ENCODE measurements at places on chromosomes 1 and 21.

- DNase-seq = peak; percentile 74
Measured at GRCh38 chr1:6486433-6487011, 4.9 kb downstream of the PLEKHG5 start.

DNA sequence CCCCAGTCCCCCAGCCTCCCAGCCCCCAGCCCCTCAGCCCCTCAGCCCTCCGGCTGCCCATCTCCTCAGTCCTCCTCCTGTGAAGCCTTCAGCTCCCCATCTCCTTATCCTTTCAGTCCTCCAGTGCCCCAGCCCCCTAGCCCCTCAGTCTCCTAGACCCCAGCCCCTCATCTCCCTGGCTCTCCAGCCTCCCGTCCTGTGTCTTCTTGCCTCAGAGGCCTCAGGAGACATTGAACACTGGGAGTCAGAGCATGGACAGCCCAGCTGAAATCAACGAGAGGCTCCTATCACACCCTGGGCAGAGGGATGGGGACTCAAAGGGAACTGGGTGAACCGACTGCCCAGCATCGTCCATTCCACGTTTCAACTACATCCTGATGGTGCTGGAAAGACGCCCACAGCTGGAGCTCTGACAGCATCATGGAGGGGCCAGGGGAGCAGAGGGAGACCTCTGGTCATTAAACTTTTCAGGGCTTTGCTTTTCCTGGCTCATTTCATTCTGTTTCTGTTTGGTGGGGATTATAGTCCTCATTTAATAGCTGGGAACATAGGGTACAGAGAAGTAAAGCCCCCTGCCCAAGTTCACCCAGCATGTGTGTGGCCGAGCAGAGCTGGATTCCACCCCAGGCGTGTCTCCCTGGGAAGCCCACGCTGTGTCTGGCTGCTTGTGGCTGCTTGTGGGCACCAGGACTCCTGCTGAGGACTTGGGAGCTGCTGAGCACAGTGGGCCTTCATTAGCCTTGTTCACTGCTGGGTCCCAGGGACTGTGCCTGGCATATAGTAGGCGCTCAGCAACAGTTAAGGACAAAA is 396.7 kb downstream of the PTPRU start:
- no peak for DNase-seq

DNA sequence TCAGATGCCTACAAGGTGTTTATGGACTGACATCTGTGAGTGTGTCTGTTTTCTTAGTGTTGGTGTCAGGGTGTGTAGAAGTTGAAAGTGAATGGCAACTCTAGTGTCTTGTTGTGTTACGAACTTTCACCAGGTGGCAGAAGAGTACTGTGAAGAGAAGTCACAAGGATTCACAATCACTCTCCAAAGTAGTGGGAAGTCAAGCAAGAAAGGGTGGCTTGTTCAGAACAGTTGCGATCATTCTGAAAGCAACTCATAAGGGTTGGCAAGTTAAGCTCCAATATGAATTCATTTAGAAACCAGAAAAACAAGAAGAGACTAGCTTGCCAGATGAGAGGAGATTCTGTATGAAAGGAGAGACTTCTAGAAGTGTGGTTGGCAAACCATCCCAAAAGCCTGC is 86.1 kb downstream of the FASLG start:
- peak; percentile 85 for DNase-seq

DNA sequence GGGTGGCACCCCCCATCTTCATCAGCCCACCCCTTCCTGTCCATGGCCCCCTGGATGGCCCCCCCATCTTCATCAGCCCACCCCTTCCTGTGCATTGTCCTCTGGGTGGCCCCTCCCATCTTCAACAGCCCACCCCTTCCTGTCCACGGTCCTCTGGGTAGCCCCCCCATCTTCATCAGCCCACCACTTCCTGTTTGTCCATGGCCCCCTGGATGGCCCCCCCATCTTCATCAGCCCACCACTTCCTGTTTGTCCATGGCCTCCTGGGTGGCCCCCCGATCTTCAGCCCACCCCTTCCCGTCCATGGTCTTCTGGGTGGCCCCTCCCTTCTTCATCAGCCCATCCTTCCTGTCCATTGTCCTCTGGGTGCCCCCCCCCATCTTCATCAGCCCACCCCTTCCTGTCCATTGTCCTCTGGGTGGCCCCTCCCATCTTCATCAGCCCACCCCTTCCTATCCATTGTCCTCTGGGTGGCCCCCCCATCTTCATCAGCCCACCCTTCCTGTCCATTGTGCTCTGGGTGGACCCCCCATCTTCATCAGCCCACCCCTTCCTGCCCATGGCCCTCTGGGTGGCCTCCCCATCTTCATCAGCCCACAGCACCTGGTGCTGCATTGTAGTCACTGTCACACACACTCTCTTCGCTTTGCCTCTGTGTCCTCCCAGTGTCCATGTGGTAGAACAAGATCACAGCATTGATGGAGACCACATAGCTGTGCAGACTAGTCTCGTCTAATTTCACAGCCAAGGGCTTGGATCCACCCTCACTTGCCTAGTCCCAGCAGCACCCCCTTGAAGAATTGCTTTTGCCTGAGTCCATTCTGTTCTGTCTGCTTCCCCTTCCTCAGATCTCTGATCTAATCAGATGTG is 95.9 kb downstream of the PCBP3 start:
- no peak for DNase-seq

DNA sequence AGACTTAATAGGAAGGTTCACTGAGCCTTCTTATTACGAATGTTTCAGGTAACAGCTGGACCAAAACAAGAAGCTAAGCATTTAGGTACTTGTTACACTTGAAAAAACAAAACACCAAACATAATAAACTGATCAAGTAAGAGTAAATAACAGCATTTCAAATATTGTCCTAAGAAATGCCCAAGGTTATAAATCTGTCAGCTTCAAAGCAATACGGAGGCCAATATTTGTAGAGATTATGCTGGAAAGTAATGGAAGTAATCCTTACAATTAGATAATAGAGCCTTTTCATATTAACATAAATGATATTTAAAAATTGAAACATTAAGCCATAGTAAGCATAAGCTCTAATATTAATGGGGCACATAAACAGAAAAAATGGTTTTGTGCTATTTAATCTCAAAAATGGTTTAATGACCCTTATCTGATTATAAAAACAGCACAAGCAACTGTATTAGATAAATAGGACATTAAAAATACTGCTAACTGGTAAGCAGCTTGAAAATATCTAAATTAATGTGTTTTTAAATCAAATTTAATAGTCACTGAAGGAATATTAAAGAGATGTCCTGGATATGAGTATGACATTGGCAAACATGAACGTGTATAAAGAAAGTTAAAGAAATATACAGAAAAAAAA is 43.0 kb upstream of the USH2A start:
- DNase-seq = no peak

- no peak for DNase-seq
Measured at GRCh38 chr1:83497563-83497962, 501.4 kb downstream of the TTLL7 start.

DNA sequence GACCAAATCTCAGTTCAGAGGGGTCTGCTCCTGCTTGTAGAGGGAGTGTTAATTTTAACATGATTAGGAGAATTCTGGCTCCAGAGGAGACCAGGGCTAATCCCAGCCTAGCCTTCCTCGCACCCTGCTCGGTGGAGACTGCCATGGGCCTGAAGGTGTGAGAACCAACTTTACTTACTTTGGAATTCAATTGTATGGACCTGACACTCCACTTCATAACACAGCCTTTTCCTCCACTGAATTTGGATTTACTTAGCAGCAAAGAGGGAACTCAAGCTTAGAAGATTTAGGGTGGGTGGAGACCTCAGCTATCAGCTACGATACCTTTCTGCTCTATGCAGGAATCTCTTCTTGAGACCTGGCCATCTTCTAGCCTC is 11.5 kb downstream of the PLXNA2 start:
- DNase-seq = no peak

GRCh38 chr1:94676686-94677085 is 135.1 kb upstream of the F3 start:
- DNase-seq = no peak

- peak; percentile 74 for DNase-seq
Measured at GRCh38 chr21:17679002-17679600, 66.4 kb upstream of the BTG3 start.

- DNase-seq = no peak
Measured at GRCh38 chr1:201958348-201958747, 3.0 kb downstream of the TIMM17A start.

- no peak for DNase-seq
Measured at GRCh38 chr1:220726634-220727033, 21.5 kb upstream of the MTARC2 start.

- no peak for DNase-seq
Measured at GRCh38 chr1:36752431-36752830, 269.7 kb upstream of the CSF3R start.

DNA sequence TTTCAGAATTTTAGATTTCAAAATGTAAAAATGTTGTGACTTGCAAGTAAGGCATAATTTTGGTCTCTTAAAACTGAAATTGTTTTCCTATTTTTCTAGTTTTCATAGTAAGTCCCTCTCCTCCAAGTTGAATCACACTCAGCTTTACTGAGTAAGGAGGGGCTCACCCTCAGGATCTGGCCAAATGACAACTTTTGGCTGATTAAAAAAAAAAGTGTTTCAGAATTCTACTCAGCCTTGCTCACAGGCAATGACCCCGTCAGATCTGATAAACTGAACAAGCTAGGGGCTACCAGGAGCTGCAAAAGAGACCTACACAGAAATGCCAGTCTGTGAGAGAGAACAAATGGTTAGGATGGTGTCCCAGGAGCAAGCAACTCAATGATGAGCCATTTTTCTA is 159.8 kb downstream of the PBX1 start:
- DNase-seq = peak; percentile 56

DNA sequence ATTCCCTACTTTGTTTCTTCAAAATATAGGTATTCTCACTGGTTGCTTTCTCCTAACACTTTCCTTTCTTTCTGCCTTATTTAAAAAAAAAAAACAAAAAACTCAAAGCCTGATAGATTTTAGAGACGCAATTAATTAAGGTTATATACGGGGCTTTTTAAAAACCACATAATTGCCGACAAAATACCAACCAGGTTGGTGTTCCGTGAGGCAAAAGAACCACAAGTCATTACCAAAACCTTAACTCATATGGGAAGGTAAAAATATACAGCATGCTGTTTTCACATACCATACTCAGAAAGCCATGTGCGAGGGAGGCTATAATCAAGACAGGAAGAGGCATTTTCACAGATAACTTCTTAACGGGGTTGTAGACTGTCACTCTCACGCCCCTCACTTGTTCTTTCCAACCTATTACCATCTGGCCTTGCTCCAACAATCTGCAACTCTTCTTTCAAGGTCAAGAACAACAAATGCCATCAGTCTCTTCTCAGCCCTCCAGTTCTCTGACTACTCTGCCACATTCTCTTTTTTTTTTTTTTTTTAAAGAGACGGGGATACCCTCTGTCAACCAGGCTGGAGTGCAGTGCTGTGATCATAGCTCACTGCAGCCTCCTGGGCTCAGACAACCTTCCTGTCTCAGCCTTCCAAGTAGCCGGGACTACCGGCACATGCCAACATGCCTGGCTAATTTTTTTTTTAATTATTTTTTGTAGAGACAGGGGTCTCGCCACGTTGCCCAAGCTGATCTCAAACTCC is 102.6 kb downstream of the APP start:
- DNase-seq = no peak

DNA sequence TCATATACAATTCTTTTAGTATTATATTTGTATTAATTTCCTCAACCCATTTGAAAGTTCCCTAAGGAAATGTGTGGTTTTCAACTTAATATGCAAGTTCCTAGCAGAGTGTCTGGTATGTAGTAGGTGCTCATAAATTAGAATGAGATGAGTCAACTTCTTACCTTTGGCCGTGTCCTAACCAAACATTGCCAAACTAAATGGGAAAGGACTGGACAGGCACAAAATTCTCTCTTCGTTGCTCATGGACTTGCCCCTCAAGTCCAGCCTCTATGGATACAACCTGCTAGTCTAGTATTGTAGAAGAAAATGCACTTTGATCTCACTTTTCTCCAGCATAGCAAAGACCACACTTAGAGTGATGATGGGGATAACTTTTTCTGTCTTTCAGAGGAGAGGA is 11.6 kb upstream of the MRPS14 start:
- no peak for DNase-seq

DNA sequence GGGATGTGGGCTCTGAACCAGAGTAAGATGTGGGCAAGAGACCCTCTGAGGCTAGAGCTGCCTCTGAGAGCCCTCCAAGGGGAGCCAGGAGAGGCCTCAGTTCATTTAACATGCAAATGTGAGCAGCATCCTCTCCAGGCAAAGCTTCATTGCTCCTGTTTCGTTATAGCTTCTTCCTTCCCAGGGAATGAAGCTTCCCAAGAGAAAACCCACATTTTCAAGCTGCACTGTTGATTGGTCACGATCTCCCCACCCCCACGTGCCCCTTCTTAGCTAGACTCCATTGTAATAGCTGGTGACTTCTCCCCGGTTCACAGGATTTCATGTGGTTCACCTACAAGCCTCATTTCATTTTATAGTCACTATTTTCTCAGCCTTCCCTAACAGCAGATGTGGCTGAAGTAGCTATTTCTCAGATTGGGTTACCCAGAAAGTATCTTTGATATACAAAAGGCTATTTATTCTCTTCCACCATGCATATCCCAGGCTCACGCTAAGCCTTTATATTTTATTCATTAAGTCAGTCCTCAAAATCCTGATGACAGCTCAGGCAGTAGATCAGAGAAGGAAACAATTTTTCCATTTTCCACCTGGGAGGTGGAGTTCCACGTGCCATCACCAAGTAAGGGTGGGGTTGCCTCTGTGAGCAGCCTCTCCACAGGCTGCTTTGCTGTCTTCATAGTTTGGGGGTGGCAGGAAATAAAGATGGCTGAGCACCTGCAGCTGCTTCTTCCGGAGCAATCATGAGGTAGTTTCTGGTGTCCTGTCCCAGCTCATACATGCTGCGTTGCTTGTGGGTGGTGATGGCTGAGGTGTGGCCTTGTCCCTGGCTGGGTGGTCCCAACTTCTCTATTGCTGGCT is 178.3 kb upstream of the RAB4A start:
- DNase-seq = no peak

- DNase-seq = no peak
Measured at GRCh38 chr1:168150283-168150682, 13.6 kb upstream of the GPR161 start.

DNA sequence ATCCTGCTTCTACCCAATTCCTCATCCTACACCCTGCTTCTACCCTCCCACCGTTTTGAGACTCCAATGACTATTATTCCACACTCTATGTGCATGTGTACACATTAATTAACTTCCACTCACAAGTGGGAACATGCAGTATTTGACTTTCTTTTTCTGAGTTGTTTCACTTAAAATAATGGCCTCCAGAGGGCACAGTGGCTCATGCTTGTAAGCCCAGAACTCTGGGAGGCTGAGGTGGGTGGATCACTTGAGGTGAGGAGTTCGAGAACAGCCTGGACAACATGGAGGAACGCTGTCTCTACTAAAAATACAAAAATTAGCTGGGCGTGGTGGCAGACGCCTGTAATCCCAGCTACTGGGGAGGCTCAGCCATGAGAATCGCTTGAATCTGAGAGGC is 464.8 kb downstream of the PTBP2 start:
- no peak for DNase-seq

DNA sequence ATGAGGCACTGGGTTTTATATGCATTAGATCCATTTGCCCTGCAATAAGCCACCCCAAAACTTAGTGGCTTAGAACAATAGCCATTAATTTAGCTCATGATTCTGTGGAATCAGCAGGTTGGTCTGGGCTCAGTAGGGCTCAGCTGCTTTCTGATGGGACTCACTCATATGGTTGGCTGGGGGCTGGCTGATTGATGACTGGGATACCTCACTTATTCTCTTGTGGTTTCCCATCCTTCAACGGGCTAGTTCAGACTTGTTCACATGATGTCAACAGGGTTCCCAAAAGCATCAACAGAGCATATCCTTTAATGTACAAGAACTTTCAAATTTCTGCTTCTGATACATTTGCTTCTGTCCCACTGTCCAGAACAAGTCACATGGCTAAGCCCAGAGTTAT is 43.2 kb downstream of the DNM3 start:
- DNase-seq = no peak

GRCh38 chr1:200042119-200042551 is 14.6 kb downstream of the NR5A2 start:
- no peak for DNase-seq
